ENCODE measurements at places on chromosomes 7 and 10. TPM values are rescaled to one million over a fixed set of nuclear protein-coding genes. Genes with fewer than 3 reads are reported as not detected.

DNA sequence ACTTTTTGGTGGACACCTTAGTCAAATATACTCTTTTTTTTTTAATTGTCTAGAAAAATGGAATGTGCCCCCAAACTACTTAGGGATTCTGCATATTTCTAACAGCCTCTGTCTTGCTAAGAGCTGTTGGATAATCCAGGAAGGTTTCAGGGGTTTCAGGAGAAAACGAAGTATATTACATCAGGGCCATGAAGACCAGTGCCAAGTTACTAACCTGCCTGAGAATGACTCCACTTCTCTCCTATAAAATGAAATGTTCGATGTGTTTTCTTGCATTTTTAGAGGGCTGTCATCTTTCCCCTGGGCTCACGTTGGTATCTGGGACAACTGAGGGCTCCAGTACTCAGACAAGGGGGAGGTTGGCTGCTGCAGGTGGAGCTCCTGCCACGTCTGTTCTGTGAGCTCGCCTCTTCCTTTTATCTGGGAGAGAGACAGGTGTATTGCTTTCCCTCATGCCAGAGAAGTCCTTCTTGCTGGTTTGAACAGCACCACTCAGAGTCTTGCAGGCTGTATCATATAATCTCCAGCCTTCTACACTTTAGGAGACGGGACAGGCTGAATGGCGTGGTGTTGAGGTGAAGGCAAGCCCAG, 71.3 kb downstream of the CAMK1D start:
- peak overlapping the region; percentile 24 for H3K27ac ChIP-seq
- H3K4me1 ChIP-seq, result peaks cover 22% of the 10 kb centered on the region
- H3K4me3 ChIP-seq, result no peak overlapping the region
- no peaks in the 10 kb centered on the region for H3K27me3 ChIP-seq
- no peak for DNase-seq

DNA sequence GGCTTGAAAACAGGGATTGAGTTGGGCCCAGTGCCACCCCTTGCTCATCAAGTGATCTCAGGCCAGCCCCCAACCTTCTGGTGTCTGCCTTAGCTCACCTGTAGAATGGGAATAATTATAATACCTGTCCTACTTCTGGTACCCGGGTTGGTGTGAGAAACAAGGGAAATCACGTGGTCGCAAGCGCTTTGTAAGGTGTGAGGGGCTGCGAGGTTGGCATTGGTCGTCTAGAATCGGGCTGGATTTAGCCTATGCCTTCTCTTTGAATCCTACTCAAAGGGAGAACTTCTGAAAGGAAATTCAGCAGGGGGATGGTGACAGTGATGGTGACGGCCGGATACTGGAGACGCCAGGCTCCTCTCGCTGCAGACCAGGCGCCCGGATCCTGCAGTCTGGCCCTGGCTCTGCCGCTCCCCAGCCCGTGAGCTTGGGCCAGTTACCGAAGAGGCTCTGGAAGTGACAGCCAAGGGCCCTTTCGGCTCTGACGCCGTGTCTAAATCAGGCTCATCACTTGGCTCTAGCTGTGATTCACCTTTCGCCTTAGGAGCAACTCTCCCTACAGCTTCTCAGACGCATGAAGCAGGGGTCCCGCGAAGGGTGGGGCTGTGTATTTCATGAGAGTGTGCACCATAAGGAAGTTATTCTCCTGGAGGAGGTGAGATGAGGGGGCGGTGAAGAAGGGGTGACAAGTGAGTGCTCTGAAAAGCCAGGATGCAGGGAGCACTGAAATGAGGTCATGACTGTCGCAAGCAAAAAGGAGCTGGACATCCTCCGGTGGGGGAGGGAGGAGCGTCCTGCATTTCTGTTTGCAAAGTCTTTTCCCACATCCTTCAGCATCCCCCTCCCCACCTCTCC, 4.0 kb upstream of the CREB5 start:
- peaks cover 8% of the 10 kb centered on the region for H3K36me3 ChIP-seq
- H3K27me3 ChIP-seq, result peaks cover 71% of the 10 kb centered on the region
- H3K27ac ChIP-seq, result no peak overlapping the region
- H3K4me3 ChIP-seq, result peak overlapping the region; percentile 68

- H3K27ac ChIP-seq, result no peak overlapping the region
- no peak overlapping the region for H3K4me3 ChIP-seq
- DNase-seq, result no peak
Observed at GRCh38 chr7:134108802-134109201, 18.3 kb upstream of the LRGUK start.

GRCh38 chr10:105807935-105808587, 1167.0 kb downstream of the SORCS3 start:
- H3K27me3 ChIP-seq, result no peaks in the 10 kb centered on the region
- H3K4me1 ChIP-seq, result no peaks in the 10 kb centered on the region
- DNase-seq, result no peak
- H3K36me3 ChIP-seq, result no peaks in the 10 kb centered on the region
- no peak overlapping the region for H3K4me3 ChIP-seq

Gene PDZD7
- total RNA-seq, result 0.65 TPM
